Upper lobe of right lung (tissue), 1 donor: ENCODE measurements at places on chromosomes 6 and 20. TPM values are rescaled to one million over a fixed set of nuclear protein-coding genes. Genes with fewer than 3 reads are reported as not detected.

TGM2 gene
- total RNA-seq: 562 TPM

DNA sequence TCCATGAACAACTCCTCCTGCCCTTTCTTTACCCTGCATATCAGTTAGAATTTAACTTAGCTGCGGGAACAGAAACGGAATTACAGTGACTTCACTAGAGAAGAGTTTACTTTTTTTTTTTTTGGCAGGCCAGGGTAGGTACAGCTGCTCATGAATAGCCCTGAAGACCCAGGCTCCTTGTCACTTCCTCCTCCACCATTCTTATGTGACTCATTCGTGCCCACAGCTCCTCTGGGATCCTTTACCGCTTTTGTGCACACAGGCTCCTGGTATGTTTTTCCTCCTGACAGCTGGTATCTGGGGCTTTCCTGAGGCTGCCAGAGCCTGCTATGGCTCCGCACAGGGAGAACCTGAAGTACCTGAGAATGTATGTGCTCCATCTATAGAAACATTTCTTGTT, 3.9 kb upstream of the KCNS1 start:
- no peak overlapping the region for H3K27ac ChIP-seq
- no peak overlapping the region for H3K4me3 ChIP-seq
- H3K36me3 ChIP-seq: no peaks in the 10 kb centered on the region
- peaks cover 10% of the 10 kb centered on the region for H3K27me3 ChIP-seq
- no peaks in the 10 kb centered on the region for H3K4me1 ChIP-seq

- no peak for DNase-seq
Observed at GRCh38 chr6:3305831-3306230, 47.1 kb downstream of the PSMG4 start.

SLC4A11 gene
- total RNA-seq: 2.7 TPM

DNA sequence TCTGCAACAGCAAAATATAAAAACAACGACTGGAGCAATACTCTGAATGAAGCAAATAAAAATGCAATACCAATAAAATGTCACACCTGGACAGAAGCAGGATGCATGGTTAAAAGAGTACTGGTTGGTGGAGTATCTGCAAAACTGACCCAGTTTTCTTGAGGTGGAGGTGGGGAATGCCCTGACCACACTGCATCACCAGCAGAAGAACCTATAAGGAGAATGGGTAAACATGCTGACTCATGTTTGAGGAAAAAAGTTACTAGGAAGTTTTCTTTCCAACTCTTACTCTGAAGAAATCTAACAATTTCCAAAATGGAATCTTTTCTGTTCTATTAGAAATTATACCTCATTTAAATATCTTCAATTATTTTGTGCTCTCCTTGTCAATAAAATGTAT, 43.6 kb downstream of the REPS1 start:
- peaks cover 18% of the 10 kb centered on the region for H3K36me3 ChIP-seq
- peaks cover 14% of the 10 kb centered on the region for H3K4me1 ChIP-seq
- no peak overlapping the region for H3K4me3 ChIP-seq
- H3K27ac ChIP-seq: no peak overlapping the region
- DNase-seq: no peak
- H3K27me3 ChIP-seq: no peaks in the 10 kb centered on the region

NOX3 gene
- not detected for total RNA-seq

GRCh38 chr20:2485661-2486060, 15.1 kb upstream of the SNRPB start:
- H3K36me3 ChIP-seq: peaks cover 55% of the 10 kb centered on the region
- no peaks in the 10 kb centered on the region for H3K4me1 ChIP-seq
- H3K27me3 ChIP-seq: no peaks in the 10 kb centered on the region
- no peak for DNase-seq
- no peak overlapping the region for H3K27ac ChIP-seq

RNF144B gene
- total RNA-seq: 82.4 TPM

LY6G6F gene
- not detected for total RNA-seq

SLC2A10 gene
- 17.7 TPM for total RNA-seq

GRCh38 chr6:44237021-44237812, 9.7 kb upstream of the HSP90AB1 start:
- peak; percentile 94 for DNase-seq
- peaks cover 12% of the 10 kb centered on the region for H3K36me3 ChIP-seq
- H3K4me3 ChIP-seq: peak overlapping the region; percentile 63
- H3K4me1 ChIP-seq: peaks cover 30% of the 10 kb centered on the region
- H3K27me3 ChIP-seq: no peaks in the 10 kb centered on the region

DNA sequence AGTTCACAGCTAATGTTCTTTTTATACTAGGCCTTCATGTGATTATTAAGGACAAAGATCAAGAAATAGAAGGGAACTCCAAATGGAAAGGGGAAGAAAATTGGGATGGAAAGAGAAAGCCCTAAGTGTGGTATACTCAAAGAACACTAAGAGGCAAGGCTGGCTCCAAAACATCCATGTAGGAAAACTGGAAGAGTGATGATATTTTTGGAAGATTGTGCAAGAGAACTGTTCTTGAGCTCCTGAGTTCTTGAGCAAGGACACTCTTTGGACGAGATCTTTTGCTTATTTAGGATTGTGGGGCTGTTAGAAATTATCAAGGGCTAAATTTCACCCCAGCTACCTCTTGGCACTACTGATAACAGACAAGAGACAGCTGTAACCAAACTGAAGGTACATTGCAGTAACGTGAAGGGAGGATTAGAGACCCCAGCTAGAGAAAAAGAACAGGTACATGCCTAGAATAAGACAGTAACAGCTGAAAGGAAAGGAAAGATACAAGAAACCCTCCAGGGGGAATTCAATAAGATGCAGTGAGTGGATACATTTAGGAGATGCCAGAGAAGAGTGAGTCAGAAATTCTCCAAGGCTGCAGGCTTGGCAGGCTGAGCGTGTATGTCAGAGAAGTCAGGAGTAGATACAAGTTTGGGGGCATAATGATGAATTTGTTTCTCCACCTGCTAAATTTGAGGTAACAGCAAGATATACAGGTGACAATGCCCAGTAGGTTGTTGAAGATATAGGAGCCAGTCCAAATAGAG, 69.7 kb downstream of the CBLN4 start:
- no peak overlapping the region for H3K4me3 ChIP-seq
- H3K4me1 ChIP-seq: no peaks in the 10 kb centered on the region
- no peaks in the 10 kb centered on the region for H3K36me3 ChIP-seq
- DNase-seq: no peak
- H3K27ac ChIP-seq: no peak overlapping the region

GPANK1 gene
- 13.9 TPM for total RNA-seq

GRCh38 chr6:155040901-155041650, 46.0 kb downstream of the TIAM2 start:
- no peaks in the 10 kb centered on the region for H3K36me3 ChIP-seq
- no peak overlapping the region for H3K4me3 ChIP-seq
- no peaks in the 10 kb centered on the region for H3K27me3 ChIP-seq
- H3K4me1 ChIP-seq: peaks cover 6% of the 10 kb centered on the region

TNFAIP3 gene
- 45.9 TPM for total RNA-seq

EBF4 gene
- 19.5 TPM for total RNA-seq

GRCh38 chr20:35511814-35512420, 17.5 kb downstream of the C20orf173 start:
- H3K4me3 ChIP-seq: no peak overlapping the region
- H3K36me3 ChIP-seq: peaks cover 64% of the 10 kb centered on the region
- H3K27ac ChIP-seq: no peak overlapping the region
- no peak for DNase-seq

DNA sequence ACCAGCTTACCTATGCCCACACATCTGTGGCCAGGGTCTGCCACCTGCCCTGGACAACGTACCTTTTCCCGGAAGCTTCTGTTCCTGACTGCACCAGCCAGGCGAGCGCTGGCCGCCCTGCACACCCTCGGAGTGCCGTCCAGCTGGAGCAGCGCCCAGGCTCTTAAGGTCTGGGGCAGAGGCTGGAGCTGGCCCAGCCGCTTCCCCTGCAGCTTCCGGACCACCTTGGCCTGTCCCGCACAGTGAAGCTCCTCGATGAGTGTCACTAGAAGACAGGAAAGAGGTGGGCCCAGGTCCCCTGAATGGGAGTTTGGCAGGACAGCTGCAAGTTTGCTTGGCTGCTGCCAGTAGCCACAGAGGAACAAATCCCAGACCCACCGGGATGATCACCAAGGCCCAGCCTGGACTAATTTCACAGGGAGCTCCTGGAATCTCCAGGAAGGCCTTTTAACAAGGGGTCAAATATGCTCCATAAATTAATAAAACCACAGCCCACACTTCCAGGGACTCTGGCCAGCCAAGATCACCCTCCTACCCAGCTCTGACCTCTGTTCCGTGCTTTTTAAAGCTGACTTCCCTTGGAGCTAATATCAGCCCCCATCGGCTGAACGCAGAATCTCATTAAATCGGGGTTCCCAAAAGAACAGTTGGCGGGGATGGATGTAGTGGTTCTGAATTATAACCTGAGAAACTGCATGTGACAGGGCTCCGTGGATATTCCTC, 82.3 kb downstream of the PTPN1 start:
- DNase-seq: peak; percentile 89
- no peak overlapping the region for H3K4me3 ChIP-seq
- peak overlapping the region; percentile 11 for H3K27ac ChIP-seq
- H3K36me3 ChIP-seq: peaks cover 14% of the 10 kb centered on the region

DNA sequence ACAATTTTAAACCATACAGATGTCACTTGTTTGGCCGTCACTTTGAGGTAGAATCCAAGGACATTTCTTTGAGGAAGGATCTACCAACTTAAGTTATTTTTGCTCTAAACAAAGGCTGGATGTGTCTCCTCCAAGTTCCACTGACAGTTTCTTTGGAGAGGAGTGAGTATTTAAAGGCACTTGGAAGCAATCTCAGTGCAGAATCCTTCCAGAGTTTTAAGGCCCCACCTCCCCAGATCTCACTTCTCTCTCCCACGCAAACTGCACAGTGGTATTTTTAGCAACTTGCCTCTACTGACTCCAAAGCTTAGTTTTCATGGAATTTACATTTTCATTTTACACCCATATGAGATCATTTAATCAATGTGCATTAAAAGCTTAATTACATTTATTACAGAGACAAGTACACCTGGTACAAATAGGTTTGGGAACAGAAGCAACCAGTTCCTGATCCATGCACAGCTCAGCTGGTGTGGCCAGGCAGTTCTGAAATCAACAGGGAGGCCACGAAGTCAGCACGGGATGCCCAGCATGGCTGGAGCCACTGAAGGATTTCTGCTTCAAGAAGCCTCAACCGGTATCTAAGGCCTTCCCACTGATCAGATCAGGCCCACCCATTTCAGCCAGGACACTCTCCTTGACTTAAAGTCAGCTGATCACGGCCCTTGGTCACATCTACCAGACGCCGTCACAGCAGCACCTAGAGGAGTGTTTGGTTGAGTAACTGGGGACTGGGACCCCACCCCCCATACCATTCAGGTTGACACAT, 109.8 kb downstream of the SYCP2 start:
- DNase-seq: no peak
- no peak overlapping the region for H3K4me3 ChIP-seq
- H3K4me1 ChIP-seq: no peaks in the 10 kb centered on the region
- H3K36me3 ChIP-seq: no peaks in the 10 kb centered on the region
- H3K27ac ChIP-seq: no peak overlapping the region
- no peaks in the 10 kb centered on the region for H3K27me3 ChIP-seq

SLC26A8 gene
- total RNA-seq: 0.52 TPM

DNA sequence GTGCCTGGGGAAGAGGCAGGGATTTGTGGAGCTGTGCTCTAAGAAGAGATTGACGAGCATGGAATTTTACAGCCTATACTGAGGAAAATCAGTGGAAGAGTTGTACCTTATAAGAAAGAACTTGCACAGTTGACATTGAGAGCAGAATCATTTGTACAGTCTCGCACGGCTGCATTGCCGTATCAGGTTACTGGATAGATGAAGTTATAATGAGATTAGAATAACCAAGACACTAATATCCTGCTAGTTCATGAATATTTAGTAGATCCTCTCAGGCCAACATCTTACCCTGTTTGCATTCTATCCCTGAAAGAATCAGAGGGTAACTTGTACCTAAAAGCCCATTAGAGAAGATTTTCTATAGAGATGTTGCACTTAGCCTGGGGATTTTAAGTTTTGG, 447.1 kb downstream of the PREX1 start:
- H3K4me3 ChIP-seq: no peak overlapping the region
- no peak for DNase-seq
- peaks cover 3% of the 10 kb centered on the region for H3K27me3 ChIP-seq
- H3K36me3 ChIP-seq: no peaks in the 10 kb centered on the region
- H3K27ac ChIP-seq: no peak overlapping the region
- no peaks in the 10 kb centered on the region for H3K4me1 ChIP-seq

- no peak overlapping the region for H3K4me3 ChIP-seq
- DNase-seq: no peak
- H3K4me1 ChIP-seq: no peaks in the 10 kb centered on the region
- H3K27me3 ChIP-seq: peaks cover 97% of the 10 kb centered on the region
Observed at GRCh38 chr6:27669624-27670301, 196.9 kb upstream of the ZNF184 start.

KIF25 gene
- 0.96 TPM for total RNA-seq

DNA sequence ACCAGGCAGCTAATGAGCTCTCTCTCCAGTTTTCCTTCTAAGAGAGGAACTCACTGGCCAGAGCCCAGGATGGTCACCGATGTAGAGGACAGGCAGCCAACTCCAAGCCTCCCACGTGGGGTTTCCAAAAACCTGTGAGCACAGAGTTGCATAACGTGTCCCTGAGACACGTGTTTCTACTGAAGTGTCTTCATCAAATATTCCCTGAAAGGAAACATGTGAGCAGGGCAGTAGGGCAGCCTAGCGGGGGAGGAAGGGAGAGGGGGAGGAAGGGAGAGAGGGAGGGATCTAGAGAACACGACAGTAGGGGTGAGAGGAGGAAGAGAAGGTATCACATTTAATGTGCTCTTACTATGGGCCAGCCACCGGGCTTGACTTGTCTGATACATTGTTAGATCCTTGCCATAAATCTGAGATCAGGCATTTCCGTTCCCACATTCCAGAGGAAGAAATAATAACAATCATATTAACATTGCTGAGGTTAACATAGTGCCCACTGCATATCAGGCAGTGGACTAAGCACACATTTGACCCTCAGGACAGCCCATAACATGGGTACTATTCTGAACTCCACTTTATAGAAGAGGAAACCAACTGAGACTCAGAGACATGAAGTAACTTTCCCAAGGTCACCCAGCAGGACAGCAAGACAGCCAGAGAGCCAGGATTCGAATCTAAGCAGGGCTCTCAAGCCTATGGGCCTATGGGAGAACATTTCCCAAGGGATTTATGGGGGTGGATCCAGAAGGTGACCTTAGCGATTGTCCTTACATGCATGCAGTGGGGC, 4.5 kb upstream of the SYS1 start:
- no peaks in the 10 kb centered on the region for H3K36me3 ChIP-seq
- peaks cover 51% of the 10 kb centered on the region for H3K4me1 ChIP-seq
- no peak overlapping the region for H3K4me3 ChIP-seq
- no peaks in the 10 kb centered on the region for H3K27me3 ChIP-seq
- DNase-seq: peak; percentile 88
- peak overlapping the region; percentile 75 for H3K27ac ChIP-seq

- no peaks in the 10 kb centered on the region for H3K27me3 ChIP-seq
- no peaks in the 10 kb centered on the region for H3K4me1 ChIP-seq
- H3K27ac ChIP-seq: no peak overlapping the region
- no peak overlapping the region for H3K4me3 ChIP-seq
- no peaks in the 10 kb centered on the region for H3K36me3 ChIP-seq
Observed at GRCh38 chr6:93523365-93523764, 104.0 kb upstream of the EPHA7 start.

GRCh38 chr20:45781391-45781931, 10.2 kb downstream of the WFDC3 start:
- no peak overlapping the region for H3K4me3 ChIP-seq
- no peaks in the 10 kb centered on the region for H3K36me3 ChIP-seq
- peak overlapping the region; percentile 84 for H3K27ac ChIP-seq
- peaks cover 47% of the 10 kb centered on the region for H3K4me1 ChIP-seq
- no peaks in the 10 kb centered on the region for H3K27me3 ChIP-seq
